Stimulated activated CD8-positive, alpha-beta memory T cell treated with anti-CD3 and anti-CD28 coated beads, Interleukin-4, amount 100 ng/mL, for 1 hour (primary cell): ENCODE measurements at places on chromosomes 16 and 17.

DNA sequence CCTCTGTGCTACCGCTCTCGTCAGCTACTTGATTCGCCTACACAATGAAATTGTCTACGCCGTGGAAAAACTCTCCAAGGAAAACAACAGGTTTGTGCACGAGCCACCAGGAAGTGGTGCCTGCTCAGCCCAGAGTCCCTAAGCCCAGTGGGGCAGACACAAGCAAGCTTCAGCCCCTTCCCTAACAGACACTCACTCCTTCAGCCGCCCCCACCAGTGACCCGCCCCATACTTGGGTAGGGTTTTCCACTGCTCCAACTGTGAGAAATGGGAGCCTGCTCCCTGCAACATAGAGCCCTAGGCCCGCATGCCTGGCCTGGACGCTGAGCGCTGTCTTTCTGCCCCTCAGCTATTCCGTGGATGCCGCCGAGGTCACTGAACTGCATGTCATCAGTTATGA lies 28.6 kb upstream of the ENDOV start:
- no peak for DNase-seq

- no peak for DNase-seq
Observed at GRCh38 chr17:69592692-69593350, 178.3 kb downstream of the MAP2K6 start.

DNA sequence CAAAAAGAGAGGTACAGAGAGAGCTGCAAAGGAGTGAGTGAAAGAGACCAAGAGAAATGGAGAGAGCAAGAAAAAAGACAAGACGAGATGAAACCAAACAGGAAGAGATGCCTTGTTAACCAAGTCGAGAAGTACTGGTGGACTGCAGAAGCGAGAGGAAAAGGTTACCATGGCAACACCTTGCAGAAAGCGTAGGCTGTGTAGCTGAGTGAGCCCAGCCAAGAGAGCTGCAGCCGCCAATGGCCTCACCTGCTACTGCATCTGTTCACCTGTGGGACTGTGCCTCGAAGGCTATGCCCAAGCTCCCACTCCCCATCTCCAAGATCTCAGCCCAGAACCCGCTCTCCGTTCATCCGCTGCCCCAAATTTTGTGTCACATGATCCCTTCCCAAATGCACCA lies 161.3 kb downstream of the SLC39A11 start:
- DNase-seq: no peak

DNA sequence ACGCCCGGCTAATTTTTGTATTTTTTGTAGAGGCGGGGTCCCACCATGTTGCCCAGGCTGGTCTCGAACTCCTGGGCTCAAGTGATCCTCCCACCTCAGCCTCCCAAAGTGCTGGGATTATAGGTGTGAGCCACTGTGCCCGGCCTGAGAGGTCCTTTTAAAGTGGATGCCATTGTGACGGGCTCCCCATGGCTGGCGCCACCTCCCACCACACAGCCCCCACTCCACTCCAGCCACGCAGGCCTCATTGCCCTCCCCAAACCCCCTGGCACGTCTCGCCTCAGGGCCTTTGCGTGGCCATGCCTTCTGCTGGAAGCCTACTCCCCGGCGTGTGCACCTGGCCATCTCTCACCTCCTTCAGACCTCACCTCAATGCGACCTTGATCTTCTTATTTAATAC lies 11.9 kb upstream of the KDM6B start:
- no peak for DNase-seq

DNA sequence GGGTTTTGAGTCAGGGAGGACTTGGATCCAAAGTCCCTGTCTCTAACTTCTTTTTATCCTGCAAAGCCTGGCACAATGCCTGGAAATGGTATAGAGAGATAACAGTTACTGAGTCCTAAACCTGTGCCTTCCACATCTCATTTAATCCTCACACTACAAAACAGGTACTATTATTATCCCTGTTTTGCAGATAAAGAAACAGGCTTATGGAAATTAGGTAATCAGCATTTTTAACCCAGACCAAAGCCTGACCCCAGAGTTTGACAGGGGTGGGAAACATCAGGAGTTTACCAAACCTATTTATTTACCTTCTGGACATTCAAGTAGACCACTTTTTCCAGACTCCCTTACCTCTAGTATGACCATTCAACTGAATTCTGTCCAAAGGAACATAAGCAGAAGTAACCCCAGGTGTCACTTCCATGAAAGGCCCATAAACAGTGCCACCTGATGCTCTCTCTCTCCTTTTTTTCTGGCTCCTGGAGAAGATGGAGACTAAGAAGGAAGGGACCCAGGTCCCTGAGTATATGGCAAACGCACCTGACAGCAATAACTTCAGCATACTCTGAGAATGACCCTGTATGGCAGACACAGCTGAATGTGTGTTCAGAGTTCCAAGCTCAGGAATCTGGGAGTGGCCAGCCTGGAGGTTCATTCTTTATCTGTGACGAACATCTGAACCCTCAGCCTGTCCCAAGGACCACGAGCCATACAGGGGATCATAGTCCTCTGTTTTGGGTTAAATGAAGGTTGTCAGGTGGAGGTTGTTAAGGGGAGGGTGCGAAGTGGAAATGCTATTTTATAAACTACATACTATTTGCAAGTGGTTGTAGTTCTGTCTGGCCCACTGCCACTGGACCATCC lies 62.7 kb downstream of the HLF start:
- no peak for DNase-seq
